ENCODE measurements at places on chromosomes 11 and 22.

DNA sequence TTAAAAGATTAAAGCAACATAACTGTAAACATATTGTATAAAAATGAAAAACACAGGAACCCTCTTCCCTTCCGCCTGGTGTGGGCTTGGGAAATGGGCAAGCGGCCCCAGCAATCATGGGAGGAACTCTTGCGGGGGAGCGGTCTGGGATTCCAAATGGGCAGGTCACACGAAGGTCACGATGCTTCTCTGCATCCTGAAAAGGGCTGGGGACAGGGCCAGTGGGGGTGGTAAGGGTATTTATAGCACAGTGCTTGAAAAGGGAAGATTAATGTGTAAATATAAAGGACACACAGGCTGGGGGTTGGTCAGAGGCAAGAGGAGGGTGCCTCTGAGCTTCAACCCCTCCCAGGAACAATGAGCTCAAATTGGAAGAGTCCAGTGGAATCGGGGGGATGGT lies 46.9 kb upstream of the OR4B1 start:
- no peak for DNase-seq

DNA sequence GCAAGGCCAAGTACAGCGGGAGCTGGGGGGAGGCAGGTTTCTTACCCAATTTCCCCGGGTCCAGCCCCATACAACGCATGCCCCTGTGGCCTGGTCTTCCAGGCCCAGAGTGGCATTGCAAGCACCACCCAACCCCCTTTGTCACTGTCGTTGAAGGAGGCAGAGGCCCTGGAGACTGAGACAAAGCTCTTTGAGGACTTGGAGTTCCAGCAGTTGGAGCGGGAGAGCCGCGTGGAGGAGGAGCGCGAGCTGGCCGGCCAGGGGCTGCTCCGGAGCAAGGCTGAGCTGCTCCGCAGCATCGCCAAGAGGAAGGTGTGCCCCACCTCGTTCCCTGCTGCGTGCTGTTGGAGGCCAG lies 27.8 kb downstream of the PHLDB1 start:
- DNase-seq: no peak

GRCh38 chr22:50009765-50010675 lies 2.5 kb downstream of the IL17REL start:
- DNase-seq: no peak

- DNase-seq: no peak
Observed at GRCh38 chr11:15635521-15635920, 520.8 kb downstream of the INSC start.

DNA sequence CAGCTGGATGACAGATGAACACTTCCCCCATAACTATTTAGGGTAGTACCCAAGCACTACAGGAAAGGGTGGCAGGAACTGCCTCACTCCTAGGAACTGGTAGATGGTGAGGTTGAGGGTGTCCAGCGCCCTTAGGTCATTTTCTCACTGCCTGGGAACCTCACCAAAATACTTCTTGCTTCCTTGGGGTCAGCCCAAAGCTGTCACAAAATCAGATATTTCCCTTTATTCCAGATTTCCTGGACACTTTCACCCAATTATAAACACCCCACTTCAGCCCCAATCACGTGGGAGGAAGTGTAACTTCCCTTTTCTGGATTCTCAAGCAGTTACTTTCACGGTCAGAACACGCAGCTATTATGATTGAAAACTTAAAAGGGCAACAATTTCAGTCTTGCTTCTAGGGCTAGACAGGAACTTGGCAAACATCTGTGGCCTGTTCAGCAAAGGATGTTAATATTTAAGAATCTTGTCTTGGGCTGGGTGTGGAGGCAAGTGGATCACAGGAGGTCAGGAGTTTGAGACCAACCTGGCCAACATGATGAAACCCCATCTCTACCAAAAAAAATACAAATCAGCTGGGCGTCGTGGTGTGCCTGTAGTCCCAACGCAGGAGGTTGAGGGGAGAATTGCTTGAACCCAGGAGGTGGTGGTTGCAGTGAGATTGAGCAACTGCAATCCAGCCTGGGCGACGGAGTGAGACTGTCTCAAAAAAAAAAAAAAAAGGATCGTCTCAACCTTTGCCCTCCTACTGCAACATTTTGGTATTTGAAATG lies 4.0 kb downstream of the FTH1 start:
- DNase-seq: no peak

DNA sequence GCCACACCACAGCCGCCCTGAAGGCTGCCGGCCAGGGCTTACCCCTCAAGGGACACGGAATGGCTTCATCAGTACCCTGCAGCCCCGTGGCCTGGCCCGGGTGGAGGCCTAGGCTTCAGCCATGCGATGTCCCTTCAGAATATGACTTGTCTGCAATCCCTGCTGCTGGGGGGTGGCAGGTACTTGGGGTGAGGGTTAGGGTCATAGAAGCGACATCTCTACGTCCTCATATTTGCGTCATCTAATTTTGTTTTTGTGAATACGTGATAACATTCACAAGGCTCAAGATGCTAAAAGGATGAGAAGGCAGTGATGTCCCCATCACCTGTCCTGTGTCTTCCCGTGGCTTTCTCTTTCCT lies 6.4 kb downstream of the CCND1 start:
- DNase-seq: no peak

DNA sequence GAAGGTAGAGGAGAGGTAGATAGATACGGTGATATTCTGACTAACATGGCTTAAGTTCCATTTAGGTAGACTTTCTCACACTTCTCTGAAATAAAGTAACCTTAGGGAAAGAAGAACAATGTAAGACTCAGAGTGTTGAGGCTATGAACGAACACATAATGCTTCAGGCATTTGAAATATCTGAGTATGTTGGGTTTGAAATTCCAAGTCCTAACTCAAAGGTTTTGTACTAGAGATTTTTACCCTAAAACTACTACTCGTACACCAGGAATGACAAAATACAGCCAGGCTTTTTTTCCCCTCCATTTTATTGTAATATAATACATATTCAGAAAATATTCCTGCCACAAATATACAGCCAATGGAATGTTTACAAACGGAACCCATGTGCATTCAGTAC lies 592.6 kb downstream of the ETS1 start:
- DNase-seq: no peak

GRCh38 chr11:59680287-59681154 lies 11.7 kb upstream of the PATL1 start:
- peak; percentile 40 for DNase-seq

DNA sequence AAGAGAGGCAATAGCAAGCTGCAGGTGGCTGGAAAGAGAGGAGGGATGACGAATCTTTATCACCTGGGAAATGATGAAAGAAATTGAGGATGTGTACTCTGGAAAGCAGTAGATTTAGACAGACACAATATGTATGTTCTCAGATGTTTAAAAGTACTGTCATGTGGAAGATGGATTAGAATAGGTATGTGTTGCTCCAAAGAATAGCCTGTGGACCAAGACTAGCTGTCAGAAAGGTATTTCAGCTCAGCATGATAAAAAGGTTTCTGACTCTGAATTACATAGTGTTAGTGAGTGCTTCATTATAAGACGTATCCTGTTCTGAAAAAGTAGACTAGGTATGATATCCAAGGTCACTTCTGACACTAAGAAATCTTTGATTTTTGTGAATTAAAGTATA lies 322.4 kb downstream of the CNTN5 start:
- DNase-seq: no peak

GRCh38 chr22:50030297-50031188 lies 18.0 kb upstream of the IL17REL start:
- DNase-seq: peak; percentile 80

- no peak for DNase-seq
Observed at GRCh38 chr11:133382131-133382812, 150.0 kb downstream of the OPCML start.

DNA sequence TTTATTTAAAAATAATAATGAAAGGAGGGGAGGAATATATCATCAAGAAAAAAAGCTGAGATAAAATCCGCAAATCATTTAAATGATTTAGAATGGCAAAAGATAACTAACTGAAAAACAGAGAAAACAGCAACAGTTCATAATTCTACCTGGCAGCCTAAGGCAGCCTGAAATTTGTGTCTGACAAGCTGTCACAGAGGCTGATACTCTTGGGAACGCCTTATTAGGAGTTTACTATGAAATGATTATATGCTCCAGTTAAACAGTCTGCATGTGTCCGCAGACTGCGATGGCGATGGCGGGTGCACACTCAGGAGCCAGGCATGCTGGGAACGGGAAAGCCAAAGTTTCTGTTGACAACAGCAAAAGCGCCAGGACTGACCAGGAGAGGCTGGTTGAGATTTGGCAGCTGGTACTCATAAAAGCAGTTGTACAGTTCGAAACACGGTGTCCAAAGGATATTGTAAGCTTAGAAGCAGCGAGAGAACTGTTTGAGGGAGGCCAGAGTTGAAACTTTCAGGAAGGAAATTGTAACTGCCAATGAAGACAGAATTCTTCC lies 172.9 kb upstream of the MPPED2 start:
- DNase-seq: no peak

DNA sequence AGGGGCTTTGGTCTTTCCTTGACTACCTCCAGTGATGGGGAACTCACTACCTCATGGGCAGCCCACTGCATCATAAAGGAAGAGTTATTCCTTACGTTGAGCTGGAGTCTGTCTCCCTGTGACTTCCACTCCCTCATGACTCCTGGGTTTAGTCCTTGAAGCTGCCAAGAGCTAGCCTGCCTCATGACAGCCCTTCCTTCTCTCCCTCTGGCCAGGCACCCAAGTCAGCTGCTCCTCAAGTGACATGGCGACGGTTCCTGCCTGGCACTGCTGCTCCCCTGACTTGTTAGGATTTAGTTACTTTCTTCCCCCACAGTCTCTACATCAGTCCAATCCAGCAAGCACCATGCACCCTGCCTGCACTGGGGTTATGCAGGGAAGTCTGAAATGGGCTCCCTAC lies 196.1 kb upstream of the TBCEL start:
- no peak for DNase-seq

DNA sequence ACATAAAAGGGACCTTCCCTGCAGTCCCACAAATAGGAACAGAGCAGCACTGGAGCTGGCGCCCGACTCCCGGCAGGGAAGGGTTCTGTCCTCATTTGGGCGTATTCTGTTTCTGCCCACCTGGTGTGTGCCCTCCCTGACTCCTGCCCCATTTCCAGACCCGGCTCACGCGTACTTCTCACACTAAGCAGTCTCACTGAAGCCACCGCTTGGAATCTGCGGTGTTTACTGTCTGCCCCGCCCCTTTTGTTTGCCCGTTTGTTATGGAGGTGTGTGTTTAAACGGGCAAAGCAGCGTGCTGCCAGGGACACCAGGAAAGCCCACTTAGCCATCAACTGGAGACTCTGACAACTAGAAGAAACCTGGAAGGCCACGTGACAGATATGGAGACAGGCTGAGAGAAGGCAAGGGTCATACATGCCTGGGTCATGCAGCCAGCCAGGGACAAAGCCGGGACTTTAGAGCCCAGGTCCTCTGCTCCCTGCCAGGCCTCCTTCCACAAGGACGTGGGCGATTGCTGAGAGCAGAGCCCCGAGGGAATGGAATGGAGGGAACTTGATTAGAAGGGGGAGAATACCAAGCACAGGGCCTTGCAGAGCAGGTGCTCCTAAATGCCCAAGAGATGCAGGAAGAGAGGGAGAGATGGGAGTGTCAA lies 8.7 kb upstream of the EFCAB6 start:
- no peak for DNase-seq

DNA sequence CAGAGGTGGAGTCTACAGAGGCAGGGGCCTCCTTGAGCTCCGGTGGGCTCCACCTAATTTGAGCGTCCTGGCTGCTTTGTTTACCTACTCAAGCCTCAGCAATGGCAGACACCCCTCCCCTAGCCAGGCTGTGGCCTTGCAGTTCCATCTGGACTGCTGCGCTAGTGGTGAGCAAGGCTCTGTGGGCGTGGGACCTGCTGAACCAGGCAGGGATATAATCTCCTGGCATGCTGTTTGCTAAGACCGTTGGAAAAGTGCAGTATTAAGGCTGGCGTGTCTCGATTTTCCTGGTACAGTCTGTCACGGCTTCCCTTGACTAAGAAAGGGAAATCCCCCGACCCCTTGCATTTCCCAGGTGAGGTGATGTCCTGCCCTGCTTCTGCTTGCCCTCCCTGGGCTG lies 77.7 kb downstream of the GDPD4 start:
- DNase-seq: no peak

DNA sequence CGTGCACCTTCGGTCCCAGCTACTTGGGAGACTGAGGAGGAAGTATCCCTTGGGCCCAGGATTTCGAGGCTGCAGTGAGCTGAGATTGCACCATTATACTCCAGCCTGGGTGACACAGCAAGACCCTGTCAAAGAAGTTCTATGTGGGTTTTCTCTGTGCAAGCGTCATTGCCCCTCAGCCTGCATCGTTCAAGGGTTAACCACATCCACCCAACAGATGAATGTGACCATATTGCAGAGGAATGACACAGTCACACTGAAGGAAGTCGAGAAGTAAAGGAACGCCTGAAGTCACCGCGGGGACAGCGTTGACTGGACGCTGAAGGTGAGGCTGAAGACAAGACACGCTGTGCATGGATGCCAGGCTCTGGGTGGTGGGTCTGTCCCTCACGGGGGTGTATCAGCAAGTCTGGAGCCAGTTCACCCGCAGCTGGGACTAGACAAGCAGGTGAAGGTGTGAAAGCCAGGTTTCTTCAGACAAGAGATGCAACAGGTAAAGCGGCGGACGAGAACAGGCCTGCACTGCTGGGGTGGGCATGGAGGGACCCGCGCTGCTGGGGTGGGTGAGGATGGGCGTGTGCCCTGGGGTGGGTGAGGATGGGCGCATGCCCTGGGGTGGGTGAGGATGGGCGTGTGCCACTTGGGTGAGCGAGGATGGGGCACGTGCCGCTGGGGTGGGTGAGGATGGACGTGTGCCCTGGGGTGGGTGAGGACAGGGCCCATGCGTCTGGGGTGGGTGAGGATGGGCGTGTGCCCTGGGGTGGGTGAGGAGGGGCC lies 36.5 kb upstream of the TOLLIP start:
- no peak for DNase-seq

- no peak for DNase-seq
Observed at GRCh38 chr22:37267661-37268413, 14.5 kb upstream of the CYTH4 start.

- DNase-seq: no peak
Observed at GRCh38 chr11:34013898-34014571, 37.5 kb upstream of the CAPRIN1 start.

DNA sequence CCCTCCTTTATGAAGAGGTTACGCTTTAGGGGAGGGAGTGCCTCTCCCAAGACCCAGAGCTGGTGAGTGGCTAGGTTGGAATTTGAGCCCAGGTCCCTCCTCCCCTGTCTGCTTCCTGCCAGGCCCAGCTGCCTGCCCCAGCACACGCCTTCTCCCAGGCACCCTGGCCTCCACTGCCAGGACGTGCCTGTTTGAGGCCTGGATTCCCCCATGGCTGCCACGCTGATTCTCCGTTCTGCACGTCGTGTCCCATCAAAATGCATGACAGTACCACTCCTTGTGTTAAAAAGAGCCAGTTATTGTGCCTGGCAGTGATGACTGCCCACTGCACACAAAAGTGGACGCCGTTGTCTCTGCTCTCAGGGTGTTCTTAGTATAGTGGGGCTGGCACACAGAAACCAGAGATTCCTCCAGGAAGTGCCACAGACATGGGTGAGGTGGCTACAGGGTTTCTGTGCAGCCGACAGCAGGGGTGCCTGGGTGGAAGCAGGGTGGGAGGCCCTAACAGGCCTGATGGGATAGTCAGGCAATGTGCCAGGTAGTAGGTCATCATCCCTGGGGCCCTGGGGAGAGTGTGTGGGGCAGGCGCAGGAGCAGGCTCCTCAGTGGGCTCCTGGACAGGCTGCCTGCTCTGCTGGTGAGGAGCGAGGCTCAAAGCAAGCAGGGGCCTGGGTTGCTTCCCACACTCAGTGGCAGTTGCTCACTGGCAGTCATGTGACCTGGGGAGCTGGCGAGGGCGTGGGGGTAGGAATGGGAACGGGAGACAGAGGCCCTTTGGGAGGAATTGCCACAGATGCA lies 24.2 kb downstream of the MED15 start:
- DNase-seq: no peak

- no peak for DNase-seq
Observed at GRCh38 chr22:37353839-37354238, 71.5 kb downstream of the CYTH4 start.
